Uterine smooth muscle cell (primary cell): ENCODE measurements at places on chromosomes 4 and X. TPM values are rescaled to one million over a fixed set of nuclear protein-coding genes. Genes with fewer than 3 reads are reported as not detected.

GK gene
- 52.5 and 87.0 TPM in 2 replicates for total RNA-seq

TMEM175 gene
- 9.1 and 10.5 TPM in 2 replicates for total RNA-seq

POU3F4 gene
- total RNA-seq: not detected in 2 replicates

GTPBP6 gene
- 49.6 and 51.8 TPM in 2 replicates for total RNA-seq

PLAC1 gene
- 0.33 and 0.37 TPM in 2 replicates for total RNA-seq

SNCA gene
- 21.2 and 43.2 TPM in 2 replicates for total RNA-seq

KLF3 gene
- total RNA-seq: 13.4 and 14.3 TPM in 2 replicates

OPRPN gene
- not detected in 2 replicates for total RNA-seq

MAOB gene
- 0.37 and 0.66 TPM in 2 replicates for total RNA-seq

TRIM2 gene
- total RNA-seq: 68.0 and 94.4 TPM in 2 replicates

CTAG2 gene
- not detected in 2 replicates for total RNA-seq

HTT-AS gene
- total RNA-seq: not detected in 2 replicates

DNAJB14 gene
- 42.2 and 43.5 TPM in 2 replicates for total RNA-seq

ZNF732 gene
- total RNA-seq: 0.12 and 0.66 TPM in 2 replicates

AFF2 gene
- total RNA-seq: 0.22 and 0.37 TPM in 2 replicates

JCHAIN gene
- total RNA-seq: 0.66 and 1.2 TPM in 2 replicates

HTN1 gene
- total RNA-seq: not detected in 2 replicates

SORCS2 gene
- 0.44 and 1.5 TPM in 2 replicates for total RNA-seq
